Cerebellar nuclear complex (tissue), 1 donor: ENCODE measurements at places on chromosomes 4 and X.

GRCh38 chr4:113472864-113473263 lies 288.7 kb downstream of the CAMK2D start:
- DNase-seq: no peak

GRCh38 chr4:25485104-25485503 lies 108.0 kb downstream of the ANAPC4 start:
- DNase-seq: no peak

DNA sequence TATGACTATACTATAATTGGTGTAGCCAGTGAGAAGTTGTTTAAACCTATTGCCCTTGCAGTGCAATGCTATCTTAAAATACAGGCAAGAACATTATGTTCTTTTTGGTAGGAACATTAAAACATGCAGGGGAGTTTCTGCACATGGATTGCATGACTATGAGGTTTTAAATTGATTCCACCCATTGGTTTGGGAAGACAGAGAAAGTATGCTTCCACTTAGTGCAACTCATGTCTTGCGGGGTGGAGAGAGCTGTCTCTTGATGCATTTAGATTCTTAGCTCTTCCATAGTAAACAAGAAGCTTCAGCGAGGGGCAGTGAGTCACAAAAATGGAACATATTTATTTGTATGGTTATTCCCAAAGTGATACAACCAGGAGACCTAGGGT lies 39.5 kb upstream of the RASL11B start:
- no peak for DNase-seq

DNA sequence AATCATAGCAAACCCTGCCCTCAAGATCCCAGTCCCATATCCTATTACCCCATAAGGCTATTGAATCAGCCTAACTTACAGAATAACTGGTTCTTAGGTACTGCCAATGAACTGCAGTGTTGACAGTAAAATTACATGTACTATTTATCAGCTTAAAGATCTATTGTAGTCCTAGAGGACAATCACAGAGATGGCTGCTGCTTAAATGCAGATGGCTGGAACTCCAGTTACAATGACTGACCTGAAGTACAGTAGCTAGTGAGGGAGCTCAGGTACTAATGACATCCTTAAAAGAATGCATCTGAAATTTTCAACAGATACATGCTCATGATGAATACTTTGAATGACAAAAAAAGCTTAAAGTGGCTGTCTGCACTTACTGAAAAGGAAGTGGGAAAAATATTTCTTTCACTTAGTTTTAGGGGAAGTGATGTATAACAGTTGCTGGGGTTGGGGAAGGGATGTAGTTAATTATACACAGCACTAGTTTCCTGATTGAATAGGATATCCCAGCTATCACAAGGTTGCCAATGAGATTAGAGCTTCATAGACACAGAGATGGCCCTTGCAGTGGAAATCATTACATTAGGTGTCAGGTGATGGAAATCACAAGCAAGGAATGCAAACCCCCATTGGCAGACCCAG lies 42.0 kb downstream of the USP26 start:
- no peak for DNase-seq

- DNase-seq: no peak
These were observed 1.4 kb downstream of the ADGRA3 start for GRCh38 chr4:22514481-22514880.

DNA sequence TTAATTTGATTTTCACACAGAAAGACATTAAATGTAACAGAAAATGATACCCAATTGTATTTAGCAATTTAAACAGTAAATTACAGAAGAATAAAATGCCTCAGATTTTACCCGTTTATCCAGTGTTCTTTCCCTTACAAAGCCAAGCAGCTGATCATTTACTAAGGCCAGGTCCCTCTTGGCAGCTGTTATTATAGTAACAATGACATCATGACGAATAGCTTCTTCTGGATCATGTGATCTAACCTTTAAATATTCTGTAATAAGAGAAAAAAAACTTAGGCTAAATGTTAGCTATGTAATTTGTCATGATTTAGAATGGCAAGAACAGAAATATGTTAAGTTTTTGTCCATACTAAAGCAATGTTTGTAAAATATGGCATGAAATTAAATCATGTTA lies 69.4 kb downstream of the PDS5A start:
- no peak for DNase-seq
